Hematopoietic multipotent progenitor cell treated with erythropoietin and hydrocortisone succinate and interleukin-3 and kit ligand, for 8 days (in vitro differentiated cells): ENCODE measurements at places on chromosomes 1 and 21.

DNA sequence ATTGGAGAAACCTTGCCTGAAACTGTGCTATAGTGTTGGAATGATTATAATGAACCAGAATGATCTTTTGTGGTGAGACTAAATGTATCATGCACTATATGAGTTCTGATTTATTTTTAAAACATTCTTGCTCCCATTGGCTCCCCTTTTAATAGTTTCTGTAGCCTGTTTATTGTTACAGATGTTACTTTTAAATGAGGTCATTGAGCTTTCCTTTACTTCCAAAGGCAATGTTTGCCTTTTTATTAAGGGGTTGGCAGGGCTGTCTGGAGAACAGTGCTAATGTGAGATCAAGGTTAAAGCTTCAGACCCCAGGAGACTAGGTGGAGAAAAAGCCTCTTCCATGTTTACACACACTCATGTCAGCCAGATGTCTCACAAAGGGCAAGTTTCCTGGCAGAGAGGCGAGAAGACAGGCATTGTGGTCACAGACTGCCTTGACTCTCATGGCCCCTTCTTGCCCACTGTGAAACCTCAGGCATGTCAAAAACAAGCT, 120.6 kb upstream of the RAVER2 start:
- no peak for DNase-seq

- peak; percentile 76 for DNase-seq
Measured at GRCh38 chr1:89454845-89455521, 69.6 kb upstream of the LRRC8B start.

- DNase-seq = peak; percentile 89
Measured at GRCh38 chr1:185080422-185080821, 35.1 kb downstream of the RNF2 start.

- DNase-seq = no peak
Measured at GRCh38 chr1:153357076-153357852, 390 bp upstream of the S100A9 start.

- DNase-seq = no peak
Measured at GRCh38 chr1:46166521-46167462, 8.1 kb upstream of the TSPAN1 start.

- DNase-seq = no peak
Measured at GRCh38 chr1:179773264-179773663, 30.2 kb downstream of the FAM163A start.
